ENCODE measurements at places on chromosomes 1 and 21. TPM values are rescaled to one million over a fixed set of nuclear protein-coding genes. Genes with fewer than 3 reads are reported as not detected.

The ZNF648 gene
- total RNA-seq, result not detected

The FCGR2B gene
- total RNA-seq, result not detected

The B4GALT2 gene
- total RNA-seq, result 75.3 TPM

The C1orf141 gene
- not detected for total RNA-seq

The ENSA gene
- 107 TPM for total RNA-seq

The RCC2 gene
- total RNA-seq, result 95.9 TPM

The RGL1 gene
- total RNA-seq, result 22.4 TPM

The RNU1-3 gene
- total RNA-seq, result under 0.01 TPM

The ALX3 gene
- not detected for total RNA-seq
